ENCODE measurements at places on chromosomes 7 and 10.

GRCh38 chr10:114723991-114724715, 66.1 kb upstream of the ABLIM1 start:
- no peak for DNase-seq

DNA sequence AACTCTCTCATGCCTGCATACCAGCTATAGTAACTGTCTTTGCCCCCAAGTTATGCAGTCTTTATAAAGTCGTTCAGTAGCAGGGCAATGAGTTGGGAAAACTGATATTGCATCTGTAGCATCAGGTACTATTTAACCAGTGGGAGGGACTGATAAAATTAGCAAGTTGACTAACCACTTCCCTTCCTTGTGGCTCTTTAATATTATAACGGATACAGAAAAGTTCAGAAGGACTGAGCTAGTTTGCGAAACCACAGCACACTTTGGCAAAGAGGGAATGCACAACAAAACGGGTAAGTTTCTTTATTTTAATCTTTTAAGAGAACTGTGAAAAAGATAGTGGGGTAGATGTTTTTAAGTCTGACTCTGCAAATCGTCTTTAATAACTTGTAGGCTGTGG, 205.3 kb upstream of the HDAC9 start:
- no peak for DNase-seq

- DNase-seq = no peak
Observed at GRCh38 chr7:142806957-142807356, 36.2 kb downstream of the PRSS2 start.

DNA sequence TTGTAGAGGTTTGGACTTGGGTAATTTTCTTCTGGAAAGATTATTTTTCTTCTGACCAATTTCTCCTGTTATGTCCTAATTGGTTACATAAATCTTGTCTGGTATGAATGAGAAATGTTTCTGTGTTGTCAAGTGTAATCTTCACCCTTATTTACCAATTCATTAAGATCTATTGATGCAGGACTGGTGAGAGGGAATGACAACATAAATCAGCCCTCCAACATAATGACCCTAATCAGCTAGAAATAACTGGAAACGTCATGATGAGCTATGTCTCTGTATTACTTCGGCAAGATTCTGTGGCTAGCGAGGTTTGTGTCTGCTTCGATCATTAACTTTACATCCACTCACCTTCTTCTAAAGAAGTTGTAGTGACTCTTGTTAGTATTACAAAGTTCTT, 3.5 kb downstream of the FOXP2 start:
- no peak for DNase-seq

- no peak for DNase-seq
Observed at GRCh38 chr7:67817481-67817880, 820.8 kb downstream of the TYW1 start.

DNA sequence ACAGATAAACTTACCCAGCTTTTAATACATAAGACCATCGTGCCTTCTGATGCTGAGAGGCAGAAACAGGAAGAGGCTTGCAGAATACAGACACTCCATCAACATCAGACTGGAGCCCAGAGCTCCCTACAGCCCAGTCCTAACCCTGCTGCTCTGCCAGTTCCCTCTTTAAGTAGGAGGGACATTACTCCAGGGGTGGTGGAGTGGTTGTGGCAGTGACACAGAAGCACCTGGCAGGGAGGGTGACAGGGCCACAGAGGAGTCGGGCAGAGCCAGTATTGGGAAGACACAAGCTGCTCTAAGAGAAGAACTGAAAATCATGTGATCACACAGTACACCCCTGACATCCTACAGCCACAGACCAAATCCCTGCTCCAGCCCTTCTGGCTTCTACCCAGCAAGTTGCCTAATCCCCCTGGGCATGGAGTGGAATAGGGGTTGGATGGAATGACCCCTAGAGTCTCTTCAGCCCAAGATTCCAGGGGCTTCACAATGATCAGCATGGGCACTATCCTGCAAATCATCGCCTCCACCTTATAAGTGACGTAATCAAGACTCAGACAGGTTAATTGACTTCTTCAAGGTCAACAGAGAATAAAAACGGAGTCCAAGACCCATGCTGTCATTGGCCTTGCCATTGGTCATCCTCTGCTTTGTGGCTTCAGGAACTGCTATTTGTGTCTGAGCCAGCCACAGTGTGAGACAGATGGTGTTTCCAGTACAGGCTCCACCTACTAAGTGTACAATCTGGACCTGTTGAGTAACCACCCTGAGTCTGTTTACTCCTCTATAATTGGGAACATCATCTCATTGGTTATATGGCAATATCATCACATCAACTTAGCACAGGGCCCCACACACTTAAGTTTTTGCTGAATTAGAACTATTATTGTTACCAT, 61.1 kb upstream of the ZMIZ1 start:
- DNase-seq = no peak

DNA sequence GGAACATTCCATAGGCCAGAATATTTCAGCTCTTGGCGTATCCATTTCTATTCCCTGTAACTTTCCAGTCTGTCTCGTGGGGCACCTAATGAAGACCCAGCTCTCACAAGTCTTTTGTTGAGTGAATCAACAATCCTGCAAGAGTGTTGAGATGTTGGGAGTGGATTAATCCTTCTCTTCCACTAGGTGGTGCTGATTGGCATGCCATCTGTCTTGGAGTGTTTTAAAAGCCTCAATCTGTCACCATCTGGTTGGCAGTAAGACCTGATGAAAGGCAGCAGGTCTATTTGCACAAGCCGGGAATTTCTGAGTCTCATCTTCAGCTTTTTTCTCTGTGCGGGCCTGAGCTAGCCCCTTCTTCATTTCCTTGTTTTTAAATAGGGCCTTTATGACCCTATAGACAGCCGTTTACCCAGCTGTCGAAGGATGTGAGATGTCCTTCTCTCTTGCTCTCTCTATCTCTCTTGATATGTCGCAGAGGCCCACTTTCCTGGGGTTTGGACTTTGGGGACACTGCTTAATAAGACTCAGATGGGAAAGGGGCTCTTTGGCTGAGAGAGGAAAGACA, 180.5 kb downstream of the ZNF365 start:
- no peak for DNase-seq

DNA sequence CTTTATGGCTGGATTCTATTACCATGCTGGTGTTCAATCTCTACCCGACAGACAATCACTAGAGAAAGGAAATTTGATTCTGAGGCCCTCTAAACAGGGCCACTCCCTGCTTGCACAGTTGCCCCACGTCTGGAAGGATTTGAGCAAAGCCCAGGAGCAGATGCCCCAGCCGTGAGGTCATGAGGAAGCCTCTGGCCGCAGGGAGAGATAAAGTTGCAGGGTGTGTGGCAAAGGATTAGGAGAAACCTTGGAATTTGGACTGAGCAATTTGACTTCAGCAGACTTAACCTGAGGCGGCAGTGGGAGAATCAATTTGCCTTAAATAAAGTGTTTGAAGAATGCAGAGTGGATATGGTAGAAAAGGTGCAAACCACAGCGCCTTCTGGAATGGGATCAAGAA, 40.2 kb upstream of the KLF6 start:
- DNase-seq = no peak

DNA sequence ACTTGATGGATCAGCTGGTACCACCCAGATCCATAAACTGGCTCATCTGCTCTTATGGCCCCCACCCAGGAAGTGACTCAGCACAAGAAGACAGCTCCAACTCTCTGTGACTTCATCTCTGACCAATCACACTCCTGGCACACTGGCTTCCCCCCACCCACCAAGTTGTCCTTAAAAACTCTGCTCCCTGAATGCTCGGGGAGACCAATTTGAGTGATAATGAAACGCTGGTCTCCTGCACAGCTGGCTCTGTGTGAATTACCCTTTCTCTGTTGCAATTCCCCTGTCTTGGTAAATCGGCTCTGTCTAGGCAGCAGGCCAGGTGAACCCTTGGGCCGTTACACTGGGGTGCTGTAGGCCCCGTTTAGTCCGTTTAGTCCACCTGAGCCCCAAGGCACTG, 23.4 kb upstream of the BNIP3 start:
- no peak for DNase-seq

DNA sequence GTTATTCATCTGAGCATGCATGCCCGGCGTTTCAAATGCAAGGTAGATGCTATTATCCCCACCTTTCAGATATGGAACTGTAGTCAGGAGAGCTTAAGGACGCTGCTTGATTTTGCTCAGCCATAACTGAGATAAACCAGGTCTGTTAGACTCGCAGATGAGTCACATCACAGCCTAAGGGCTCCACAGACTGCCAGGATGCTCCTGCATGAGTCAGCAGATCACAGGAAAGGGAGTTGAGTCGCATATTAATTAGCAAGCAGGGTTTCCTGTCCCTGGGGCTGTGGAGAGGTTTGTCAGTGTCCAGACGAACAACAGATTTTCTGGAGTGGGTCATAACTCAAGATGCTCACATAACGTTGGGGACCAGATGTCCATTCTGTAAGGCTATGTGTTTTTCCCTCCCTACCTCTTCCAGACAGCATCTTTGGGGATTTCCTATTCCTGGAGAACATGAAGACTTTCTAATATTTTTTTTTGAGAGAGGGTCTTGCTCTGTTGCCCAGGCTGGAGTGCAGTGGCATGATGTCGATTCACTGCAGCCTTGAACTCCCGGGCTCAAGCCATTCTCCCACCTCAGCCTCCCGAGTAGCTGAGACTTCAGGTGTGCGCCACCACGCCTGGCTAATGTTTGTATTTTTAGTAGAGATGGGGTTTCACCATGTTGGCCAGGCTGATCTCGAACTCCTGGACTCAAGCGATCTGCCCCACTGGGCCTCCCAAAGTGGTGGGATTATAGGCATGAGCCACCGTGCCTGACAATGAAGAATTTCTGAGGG, 36.7 kb downstream of the PFKFB3 start:
- DNase-seq = peak; percentile 96

DNA sequence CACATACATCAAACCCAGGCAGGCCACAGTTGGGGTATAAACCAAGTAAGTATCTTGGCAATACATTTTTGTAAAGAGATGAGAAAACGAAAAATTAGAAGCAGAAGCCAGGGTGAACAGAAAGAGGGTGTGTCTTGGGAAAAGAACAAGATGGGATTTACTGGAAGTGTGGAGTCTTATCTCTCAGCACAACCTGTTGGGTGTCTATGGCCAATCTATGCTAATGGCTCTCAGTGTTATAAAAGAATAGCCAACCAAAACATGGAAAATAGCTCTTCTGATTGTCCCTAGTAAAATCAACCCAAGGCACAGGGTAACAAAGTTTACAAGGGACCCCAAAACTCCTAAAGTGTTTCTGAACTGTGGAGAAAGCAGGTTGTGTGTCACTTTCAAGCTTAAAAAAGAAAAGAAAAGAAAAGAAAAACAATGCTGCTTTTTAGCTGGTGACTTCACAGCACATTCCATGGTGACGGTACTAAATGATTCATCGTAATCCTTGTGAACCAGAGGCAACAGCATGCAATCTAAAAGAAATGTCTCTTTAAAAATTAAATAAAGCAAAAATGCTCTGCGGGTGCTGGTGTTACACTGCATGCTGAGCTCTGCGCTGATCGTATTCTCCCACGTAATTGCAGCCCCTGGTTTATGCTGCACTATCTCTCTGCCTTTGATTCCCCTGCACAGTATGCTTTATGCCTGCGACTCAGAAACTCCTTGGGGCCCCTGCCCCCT, 100.8 kb downstream of the C10orf90 start:
- peak; percentile 55 for DNase-seq

GRCh38 chr10:11813855-11814567, 9.1 kb upstream of the PROSER2 start:
- DNase-seq = no peak

- no peak for DNase-seq
Observed at GRCh38 chr10:110744782-110745181, 100.6 kb downstream of the RBM20 start.

DNA sequence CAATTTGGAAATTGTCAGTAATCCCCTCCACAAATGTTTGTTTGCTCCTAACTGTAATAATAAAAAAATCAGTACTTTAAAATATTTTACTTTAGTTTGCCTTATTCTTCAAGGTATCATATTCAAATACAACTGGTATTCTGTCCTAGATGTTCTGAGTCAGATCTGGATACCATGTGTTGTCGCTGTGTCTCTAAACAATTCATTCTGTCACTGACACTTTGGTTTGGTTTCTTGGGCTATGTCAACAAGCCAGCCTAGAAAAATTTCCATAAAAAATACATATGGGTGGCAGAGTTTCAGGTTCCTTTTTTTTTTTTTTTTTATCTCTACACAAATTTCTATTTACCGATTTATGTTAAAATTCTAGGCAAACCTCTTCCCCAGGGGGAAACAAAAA, 33.2 kb upstream of the SEMA3D start:
- DNase-seq = no peak

DNA sequence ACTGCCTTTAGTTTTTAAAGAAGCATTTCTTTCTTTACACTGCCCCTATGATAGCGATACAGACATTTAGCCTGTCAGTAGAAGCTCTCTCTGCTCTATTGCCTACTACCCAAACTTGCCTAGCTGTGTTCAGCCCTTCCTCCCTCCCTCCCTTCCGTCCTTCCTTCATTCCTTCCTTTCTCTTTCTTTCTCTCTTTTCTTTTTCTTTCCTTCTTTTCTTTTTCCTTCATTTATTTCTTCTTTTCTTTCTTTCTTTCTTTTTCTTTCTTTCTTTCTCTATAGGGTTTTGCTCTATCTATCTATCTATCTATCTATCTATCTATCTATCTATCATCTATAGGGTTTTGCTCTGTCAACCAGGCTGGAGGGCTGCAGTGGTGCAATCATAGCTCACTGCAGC, 7.1 kb upstream of the ZNF212 start:
- DNase-seq = no peak
